ENCODE measurements at places on chromosomes 7 and 10. TPM values are rescaled to one million over a fixed set of nuclear protein-coding genes. Genes with fewer than 3 reads are reported as not detected.

Gene SMO
- 16.5 TPM for total RNA-seq

Gene TFEC
- total RNA-seq, result not detected

Gene GTF2IRD2
- 4.2 TPM for total RNA-seq

Gene AQP1
- total RNA-seq, result 0.44 TPM

Gene ATG9B
- 0.14 TPM for total RNA-seq

Gene SPDYE9
- total RNA-seq, result not detected

Gene TYW1B
- 3.0 TPM for total RNA-seq

Gene WIPF3
- 0.49 TPM for total RNA-seq

Gene SHLD2
- total RNA-seq, result 28.1 TPM

Gene GDF2
- total RNA-seq, result not detected

Gene SYNPO2L
- total RNA-seq, result not detected
